MCF 10A (cell line): ENCODE measurements at places on chromosomes 2 and 18. TPM values are rescaled to one million over a fixed set of nuclear protein-coding genes. Genes with fewer than 3 reads are reported as not detected.

The MAPK4 gene
- 0.21 TPM in 1 of 2 replicates, not detected in the other for total RNA-seq

The NYAP2 gene
- not detected in 2 replicates for total RNA-seq

GRCh38 chr2:235773188-235773928, 279.5 kb downstream of the AGAP1 start:
- H3K4me1 ChIP-seq, result peaks cover 9% of the 10 kb centered on the region
- no peak overlapping the region for H3K4me3 ChIP-seq
- H3K27ac ChIP-seq, result no peak overlapping the region

GRCh38 chr18:63157293-63158011, 162.1 kb downstream of the BCL2 start:
- peaks cover 4% of the 10 kb centered on the region for H3K36me3 ChIP-seq
- H3K4me1 ChIP-seq, result peaks cover 19% of the 10 kb centered on the region
- H3K27ac ChIP-seq, result no peak overlapping the region
- no peak for DNase-seq
- H3K27me3 ChIP-seq, result peaks cover 10% of the 10 kb centered on the region

DNA sequence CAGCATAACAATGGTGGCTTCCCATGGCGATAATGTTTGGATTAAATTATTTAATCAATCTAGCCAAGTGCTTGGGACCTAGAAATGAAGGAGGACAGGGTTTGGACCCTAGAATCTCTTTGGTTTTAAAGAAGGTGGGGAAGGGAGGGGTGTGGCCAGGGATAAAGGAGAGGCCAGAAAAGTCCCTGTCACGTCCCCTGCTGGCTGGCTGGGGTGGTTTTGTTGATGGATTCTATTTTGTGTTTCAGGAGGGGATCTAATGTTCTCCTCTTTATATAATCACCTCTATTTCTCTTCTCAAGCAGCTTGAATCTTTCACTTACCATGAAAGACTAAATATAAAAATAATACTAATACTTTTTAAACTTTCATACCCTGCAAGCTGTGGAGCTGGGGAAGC, 52.6 kb upstream of the GALR1 start:
- DNase-seq, result no peak
- H3K27ac ChIP-seq, result no peak overlapping the region
- H3K36me3 ChIP-seq, result no peaks in the 10 kb centered on the region
- H3K4me3 ChIP-seq, result no peak overlapping the region
